ENCODE measurements at places on chromosomes 1 and 21.
A peak's percentile ranks its signal among the peaks of the same experiment; 100 is the strongest.

DNA sequence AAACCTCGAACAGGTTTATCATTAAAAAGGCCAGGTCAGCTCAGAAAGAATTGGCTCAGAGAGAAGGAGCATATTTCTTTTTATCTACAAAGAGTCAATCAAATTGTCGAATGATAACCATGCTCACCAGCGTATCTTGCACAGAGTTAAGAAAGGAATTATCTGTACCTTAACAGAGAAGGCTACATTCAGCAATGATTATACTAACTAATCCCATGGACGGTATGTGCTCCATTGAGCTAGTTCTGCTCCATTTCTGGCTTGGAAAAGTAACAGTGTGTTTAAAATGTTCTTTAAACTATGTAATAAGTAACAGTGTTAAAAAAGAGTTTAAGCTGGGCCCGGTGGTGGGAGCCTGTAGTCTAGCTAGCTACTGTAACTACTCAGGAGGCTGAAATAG lies 4.2 kb downstream of the UBR4 start:
- no peak for DNase-seq

GRCh38 chr1:67689267-67690017 lies 4.4 kb downstream of the GADD45A start:
- DNase-seq: no peak

DNA sequence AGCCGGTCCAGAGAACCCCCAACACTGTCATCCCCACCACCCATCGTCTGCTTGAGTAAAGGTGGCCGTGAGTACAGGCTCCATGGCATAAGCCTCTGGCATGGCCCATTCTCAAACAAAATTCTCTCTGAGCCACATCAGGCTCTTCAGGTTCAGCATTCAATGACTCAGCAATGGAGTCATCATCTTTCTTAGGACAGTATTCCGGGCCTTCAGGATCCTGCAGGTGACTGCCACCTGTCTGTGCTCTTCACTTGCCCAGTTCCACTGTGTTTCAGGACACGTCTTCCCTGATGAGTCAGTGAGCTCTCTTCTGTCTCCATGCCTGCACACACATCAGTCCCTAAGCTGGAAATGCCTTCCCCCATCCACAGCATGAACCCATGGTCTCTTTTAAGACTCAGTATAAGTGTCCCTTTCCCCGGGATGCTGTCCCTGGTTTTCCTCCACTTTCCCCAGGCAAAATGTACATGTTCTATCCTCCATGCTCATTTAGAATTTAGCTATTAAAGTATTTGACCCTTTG lies 81.1 kb upstream of the FGGY start:
- no peak for DNase-seq

- no peak for DNase-seq
Observed at GRCh38 chr1:227469708-227470107, 93.6 kb upstream of the ZNF678 start.

GRCh38 chr1:21251773-21252471 lies 38.3 kb downstream of the ECE1 start:
- DNase-seq: peak; percentile 88

- DNase-seq: no peak
Observed at GRCh38 chr1:3774276-3774945, 1.9 kb downstream of the SMIM1 start.

- no peak for DNase-seq
Observed at GRCh38 chr1:112625696-112626095, 6.1 kb downstream of the CAPZA1 start.
